ENCODE measurements at places on chromosomes 7 and 10.

GRCh38 chr7:114791771-114792170 lies 130.1 kb upstream of the MDFIC start:
- peak; percentile 51 for DNase-seq

DNA sequence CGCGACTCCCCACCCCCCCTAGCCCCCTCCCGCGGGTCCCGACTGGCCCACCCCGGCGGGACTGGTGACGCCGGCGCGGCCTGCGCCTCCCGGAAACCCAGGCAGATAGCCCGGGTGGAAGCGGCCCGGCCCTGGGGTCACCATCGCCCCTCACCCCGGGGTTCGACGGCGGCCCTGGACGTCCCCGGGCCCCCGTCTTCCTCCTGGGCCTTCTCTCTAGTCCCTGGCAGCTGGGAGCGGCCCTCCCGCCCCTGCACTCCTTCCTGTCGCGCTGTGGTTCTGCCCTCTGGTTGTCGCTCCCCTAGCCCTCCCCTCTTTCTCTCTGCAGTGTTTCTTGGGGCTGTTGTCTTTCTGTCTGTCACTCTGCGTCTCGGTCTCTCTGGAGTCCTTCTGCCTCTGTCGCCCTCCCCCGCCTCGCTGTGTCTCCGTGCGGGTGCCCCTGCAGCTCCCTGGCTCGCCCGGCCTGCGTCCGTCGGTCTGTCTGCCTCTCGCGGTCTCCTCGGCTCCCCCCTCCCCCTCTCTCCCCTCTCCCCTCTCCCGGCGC lies 90.5 kb upstream of the PAX2 start:
- no peak for DNase-seq

DNA sequence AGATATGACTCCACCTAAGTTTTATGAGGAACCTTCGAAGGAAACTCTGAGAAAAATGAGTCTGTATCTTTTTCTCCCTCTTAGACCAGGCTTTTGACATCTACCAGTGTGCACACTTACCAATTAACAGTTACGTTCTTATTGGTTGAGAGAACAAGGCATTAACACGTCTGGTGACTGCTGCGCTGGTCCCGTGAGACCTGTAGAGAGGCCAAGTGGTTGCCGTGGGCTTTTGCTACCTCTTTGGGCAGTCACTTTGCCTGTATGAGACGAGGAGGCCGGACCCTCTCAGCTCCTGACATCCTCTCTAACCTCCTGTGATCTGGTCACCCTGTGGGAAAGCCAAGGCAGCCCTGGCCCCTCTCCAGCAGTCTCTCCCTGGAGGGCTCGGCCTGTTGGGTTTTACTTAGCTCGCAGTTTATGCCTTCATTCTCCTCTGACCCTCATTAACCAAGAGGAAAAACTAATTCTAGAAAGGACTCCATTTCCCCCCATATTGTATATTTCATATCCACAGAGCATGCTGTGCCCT lies 513.9 kb upstream of the GALNT17 start:
- no peak for DNase-seq

GRCh38 chr7:94375691-94376090 lies 19.0 kb upstream of the COL1A2 start:
- peak; percentile 98 for DNase-seq

GRCh38 chr7:47553309-47553708 lies 28.6 kb downstream of the TNS3 start:
- DNase-seq: no peak

DNA sequence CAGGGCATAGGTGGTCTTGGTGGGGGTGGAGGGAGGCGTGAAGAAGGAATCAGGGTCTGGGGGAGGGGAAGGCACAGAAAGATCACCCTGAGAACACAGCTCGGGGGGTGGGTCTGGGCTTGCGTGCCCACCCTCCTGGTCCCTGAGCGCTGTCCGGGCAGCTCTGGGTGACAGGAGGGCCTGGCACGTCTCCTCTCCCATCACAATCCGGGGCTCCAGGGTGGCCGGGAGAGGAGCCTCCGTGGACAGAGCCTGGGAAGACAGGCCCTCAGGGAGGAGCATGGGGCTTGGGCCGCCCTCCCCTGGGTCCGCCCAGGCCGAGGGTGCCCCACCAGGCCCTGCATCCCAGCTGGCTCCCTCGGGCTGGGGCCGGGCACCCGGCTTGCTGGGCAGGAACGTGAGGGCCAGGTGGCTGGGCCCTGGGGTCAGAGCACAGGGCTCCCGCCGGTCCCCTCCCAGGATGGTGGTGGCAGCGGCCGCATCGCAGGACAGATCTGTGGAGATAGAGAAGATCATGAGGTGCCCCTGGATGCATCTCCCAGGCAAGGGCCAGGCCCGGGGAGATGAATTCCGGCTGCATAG lies 3.1 kb downstream of the NACAD start:
- DNase-seq: no peak
